Cerebellar nuclear complex (tissue), 1 donor: ENCODE measurements at places on chromosomes 2 and 18.

GRCh38 chr2:179729966-179730365 lies 131.4 kb downstream of the ZNF385B start:
- DNase-seq, result no peak

GRCh38 chr2:105344704-105345345 lies 7.5 kb downstream of the C2orf49 start:
- DNase-seq, result no peak

DNA sequence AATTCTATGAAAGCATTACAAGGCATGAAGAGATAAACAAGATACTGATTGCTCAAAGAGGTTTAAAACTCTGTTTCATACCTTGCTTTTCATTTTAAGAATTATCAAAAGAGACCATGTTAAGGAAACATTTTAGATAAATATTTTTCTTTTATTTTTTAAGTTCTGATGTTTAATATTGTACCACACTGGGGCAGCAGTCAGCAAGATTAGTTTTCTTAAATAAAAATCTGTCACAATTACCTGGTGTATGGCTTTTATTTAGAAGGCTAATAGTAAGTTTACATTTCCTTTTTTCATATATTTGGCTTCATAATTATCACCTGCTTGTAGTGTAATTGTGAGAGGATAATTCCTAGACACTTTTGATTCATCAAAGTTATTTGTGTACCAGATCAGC lies 46.4 kb downstream of the ZNF804A start:
- DNase-seq, result no peak

GRCh38 chr2:36775261-36775660 lies 78.8 kb downstream of the VIT start:
- no peak for DNase-seq

DNA sequence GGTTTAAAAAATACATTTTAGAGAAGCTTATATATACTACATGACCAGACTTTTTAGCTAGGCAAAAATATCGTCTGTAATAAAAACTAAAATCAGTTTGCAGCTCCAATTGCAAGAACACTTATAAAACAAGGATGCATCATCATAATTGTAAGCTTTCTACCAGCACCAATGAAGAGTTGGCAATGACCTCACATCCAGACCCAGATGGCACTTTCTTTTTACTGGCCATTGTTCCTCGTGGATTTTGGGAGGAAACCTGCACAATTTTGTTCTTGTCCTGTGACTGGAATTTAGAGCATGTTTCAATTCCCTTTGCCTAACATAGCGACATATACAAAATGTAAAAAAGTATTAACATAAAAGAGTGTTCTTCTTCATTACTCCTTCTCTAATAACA lies 174.3 kb downstream of the ZNF521 start:
- peak; percentile 71 for DNase-seq

DNA sequence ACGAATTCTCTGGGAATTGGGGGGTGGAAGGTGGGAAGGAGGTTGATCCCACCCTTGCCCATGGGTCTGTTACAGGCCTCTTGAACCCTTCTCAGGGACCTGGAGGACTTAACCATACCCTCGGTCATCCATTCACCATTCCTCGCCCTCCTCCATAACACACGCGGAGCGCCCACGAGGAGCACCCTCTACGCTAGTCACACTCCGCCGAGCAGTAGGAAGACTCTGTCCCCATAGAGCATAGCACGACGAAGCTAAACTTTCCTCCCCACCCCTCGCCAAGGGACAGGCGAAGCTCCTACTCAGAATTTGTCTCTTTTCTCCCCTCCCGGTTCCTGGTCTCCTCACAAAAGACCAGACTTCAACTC lies 611 bp upstream of the ITSN2 start:
- no peak for DNase-seq

DNA sequence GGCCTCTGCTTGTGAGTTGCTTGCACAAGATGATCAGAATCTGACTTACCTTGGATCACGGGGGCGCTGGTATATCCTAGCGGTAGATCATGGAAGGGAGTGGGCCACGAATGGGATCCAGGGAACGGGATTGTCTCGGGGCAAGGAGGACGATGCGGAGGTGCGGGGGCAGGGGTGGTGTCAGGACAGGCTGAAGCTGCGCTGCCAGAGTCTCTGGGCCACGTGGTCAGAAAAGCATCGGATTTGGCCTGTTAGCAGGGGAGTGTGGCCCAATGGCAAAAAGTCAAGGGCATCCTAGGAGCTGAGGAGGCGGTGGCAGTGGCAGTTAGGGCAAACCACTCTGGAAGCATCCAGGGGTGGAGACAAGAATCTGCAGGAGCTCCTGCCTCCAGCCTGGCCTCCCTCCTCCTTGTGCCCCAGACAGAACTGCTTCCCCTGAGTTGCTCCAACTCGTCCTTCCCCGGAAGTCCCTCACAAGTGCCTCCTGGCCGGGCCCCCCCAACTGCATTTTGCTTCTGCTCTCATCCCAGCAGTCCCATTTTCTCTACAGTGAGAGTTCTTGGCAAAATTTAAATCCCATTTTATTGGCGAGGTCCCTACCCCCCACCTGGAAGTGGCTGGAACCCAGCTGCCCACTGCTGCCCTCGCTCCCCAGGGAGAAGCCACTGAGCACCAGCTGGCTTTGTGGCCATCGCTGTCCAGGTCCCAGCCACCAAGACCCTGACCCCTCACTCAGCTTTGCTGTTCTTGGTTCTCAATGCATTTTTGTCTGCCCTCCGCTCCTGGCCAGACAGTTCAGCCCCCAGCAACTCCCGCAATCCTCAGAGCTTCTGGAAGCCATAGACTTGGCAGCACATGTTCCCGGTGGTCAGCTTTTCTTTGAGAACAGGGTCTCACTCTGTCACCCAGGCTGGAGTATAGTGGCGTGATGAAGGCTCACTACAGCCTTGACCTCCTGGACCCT lies 5.6 kb upstream of the CCDC74B start:
- DNase-seq, result no peak

GRCh38 chr18:70188113-70188512 lies 17.4 kb downstream of the RTTN start:
- DNase-seq, result no peak

- DNase-seq, result no peak
These were observed 25.2 kb upstream of the LCLAT1 start for GRCh38 chr2:30421604-30422443.

DNA sequence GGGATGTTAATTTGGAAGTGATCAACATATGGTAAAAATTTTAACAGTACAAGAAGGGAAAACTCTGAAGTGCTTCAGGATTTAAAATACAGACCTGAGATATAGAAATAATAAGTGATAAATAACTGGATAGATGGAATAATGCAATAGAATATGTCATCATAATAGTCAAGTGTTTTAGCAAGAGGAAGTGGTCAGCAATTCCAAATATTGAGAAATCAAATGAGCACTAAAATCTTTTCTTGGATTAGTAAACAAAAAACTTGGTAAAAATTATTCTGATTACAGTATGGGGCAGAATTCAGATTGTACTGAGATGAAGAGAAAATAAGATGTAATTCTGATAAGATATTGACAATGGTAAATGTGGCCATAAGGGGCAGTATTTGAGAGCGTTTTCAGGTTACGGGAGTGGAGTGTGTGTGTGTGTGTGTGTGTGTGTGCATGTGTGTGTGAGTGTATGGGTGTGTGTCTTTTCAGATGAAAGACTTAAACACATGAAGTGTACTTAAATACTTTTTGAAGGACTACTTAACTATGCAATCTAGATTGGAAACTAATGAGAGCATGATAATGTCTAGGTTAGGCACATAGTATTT lies 217.9 kb upstream of the ITGA4 start:
- DNase-seq, result no peak

DNA sequence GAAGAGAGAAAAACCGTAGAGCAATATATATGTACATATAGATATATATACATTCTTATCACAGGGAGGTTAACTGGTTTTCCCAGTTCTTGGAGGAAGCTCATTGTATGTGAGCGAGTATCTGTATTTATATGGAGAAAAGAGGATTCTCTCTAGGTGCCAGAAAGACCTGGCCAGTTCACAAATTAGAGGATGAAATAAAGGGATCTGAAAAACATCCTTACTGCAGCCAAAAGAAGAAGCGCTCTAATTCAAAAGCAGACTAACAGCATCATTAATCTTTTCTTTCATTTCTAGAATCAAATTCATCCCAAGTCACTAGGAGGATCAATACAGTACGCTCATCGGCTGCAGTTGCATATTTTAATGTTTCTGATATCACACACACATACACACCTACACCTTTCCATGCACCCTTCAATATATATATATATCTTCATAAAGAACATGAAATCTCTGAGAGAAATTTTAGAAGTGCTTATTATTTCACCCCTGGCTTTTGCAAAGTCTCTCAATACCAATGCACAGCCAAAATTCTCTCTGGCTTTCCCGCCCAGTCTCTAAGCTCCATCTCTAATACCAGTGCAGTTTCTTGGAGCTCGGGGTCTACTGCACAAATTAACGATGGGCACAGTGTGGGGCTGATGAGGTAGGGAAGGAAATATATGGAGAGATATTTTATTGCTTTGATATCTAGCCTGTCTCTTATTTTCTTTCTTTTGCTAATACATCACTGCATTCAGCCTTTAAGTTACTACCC lies 731 bp downstream of the NRXN1 start:
- no peak for DNase-seq

- no peak for DNase-seq
These were observed 98.9 kb upstream of the CYP1B1 start for GRCh38 chr2:38174646-38175423.

GRCh38 chr2:34241905-34242762 lies 643.0 kb upstream of the FAM98A start:
- DNase-seq, result no peak

DNA sequence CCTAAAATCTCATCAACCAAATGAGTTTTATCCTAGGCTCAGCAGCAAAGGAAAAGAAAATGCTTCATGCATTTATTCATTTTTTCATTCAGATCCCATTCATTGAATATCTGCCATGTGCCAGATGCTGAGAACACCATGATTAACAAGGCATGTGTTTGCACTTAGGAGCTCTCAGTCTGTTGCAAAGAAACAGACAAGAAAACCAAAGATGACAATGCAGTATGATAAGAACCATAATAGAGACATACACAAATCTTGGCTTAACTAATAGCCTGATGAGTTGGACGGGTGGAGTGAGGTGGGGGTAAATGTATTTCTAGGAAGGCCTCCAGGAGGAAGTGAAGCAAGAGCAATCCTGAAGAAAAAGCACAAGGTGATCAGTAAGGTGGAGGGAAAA lies 177.8 kb upstream of the SCN7A start:
- no peak for DNase-seq

DNA sequence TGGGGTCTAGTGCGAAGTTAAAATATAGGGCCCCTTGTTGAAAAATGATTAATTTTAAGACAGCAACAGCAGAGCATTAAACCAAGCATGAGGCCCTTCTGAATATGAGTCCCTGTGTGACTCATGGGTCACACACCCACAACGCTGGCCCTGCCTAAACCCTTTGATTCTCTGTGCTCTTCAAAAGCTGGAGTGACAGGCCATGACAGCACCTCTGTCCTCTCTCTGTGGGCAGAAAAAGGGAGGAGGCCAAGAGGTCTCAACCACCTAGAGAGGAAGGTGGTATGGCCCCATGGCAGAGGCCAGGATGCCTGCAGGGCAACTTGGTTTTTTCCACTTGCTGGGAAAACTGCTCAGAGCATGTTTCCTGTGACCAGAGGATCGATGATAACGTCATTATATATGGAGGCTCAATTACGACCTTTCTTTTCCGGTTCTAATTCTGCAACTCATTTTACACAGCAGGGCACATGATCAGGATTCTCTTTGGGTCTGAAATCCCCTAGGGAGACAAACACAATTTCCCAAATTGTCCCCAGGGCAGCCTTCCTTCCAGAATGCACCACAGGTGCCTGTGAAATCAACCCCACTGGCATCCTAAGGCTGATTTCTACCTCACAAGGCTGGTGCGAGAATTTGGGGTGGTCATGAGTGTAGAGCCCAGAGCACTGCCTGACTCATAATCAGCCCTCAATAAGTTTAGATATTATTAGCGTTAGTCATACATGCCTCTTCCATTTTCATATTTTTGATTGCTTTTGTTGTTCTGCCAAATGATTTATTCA lies 102.0 kb upstream of the PPP1CB start:
- no peak for DNase-seq

DNA sequence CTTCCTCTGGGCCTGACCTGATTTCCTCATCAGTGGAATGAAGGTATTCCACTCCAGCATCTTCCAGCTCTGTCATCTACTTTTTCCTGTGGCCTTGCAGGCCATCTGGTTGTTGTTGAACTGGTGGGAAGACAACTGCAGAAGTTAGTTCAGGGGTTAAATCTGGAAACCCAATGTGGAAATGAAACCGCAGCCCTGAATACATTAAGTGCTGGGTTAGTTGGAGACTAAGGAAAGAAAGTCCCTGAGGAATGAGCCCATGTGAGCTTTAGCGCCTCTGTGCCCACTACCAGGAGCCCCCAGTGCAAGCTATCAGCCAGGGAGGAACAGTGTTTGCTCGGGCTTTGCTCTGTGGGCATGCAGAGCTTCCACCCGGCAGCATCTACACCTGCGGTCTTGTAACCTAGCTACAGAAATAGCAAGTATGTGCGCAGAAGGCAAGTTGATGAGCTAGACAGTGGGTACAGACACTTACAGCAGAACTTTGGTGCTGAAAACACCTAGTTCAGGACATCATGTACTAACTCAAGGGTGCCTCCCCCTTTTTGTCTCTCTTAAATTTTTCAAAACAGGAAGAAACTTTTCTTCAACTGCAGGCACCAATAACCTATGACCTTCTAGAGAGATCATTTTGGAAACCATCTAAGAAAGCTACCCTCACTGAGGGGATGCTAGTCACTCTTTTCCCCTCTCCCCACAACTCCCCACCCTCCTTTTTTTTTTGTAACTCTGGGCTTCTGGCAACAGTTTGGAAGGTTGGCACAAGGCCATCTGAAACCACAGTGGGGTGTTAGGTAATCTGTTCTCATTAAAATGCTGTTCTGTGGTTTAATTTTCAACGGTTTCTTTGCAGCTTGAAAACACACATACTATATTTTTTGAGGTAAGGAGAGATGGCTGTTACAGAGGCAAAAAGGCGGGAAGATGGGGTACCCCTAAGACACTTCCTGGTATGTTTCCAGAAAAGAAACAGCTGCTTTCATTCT lies 18.3 kb upstream of the CXCR4 start:
- no peak for DNase-seq

DNA sequence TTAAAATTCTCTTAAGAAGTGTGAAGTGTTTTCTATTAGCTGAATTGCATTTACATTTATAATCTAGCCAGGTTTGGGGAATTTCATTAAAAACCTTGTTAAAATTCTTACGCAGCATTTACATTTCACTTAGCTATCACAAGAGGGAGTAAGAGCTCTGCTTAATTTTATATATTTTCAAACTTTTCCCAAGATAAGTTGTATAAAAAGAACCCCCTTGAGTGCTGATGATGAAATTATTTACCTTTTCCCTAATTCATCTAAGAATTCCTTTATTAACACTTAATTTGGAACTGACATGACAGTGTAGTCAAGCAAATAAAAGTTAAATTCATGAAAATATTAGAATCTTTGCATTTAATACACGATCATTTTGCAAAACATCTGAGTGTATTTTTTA lies 54.2 kb upstream of the ZSWIM2 start:
- no peak for DNase-seq

GRCh38 chr2:204072443-204073324 lies 136.1 kb downstream of the ICOS start:
- no peak for DNase-seq
